Mesenchymal stem cell (in vitro differentiated cells and primary cell): ENCODE measurements at places on chromosomes 16 and 17.

GRCh38 chr17:27217631-27218030 is 76.3 kb upstream of the WSB1 start:
- DNase-seq = no peak

- no peak for DNase-seq
Measured at GRCh38 chr17:15408803-15409202, 58.6 kb downstream of the CDRT4 start.

- DNase-seq = peak; percentile 54
Measured at GRCh38 chr17:38893607-38894006, 23.7 kb downstream of the LASP1 start.

- no peak for DNase-seq
Measured at GRCh38 chr16:27511657-27512448, 37.9 kb downstream of the GTF3C1 start.

DNA sequence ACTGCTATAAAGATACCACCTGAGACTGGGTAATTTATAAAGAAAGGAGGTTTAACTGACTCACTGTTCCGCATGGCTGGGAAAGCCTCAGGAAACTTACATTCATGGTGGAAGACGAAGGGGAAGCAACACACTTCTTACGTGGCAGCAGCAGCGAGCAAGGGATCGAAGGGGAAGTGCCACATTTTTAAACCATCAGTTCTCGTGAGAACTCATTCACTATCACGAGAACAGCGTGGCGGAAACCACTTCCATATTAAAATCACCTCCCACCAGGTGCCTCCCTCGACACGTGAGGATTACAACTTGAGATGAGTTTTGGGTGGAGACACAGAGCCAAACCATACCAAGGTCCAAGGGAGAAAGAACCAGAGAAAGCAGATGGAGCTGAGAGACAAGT is 454.3 kb upstream of the CDH11 start:
- no peak for DNase-seq
